ENCODE measurements at places on chromosomes 7 and 10.

GRCh38 chr10:21634599-21635365, 100.8 kb downstream of the MLLT10 start:
- DNase-seq, result no peak

DNA sequence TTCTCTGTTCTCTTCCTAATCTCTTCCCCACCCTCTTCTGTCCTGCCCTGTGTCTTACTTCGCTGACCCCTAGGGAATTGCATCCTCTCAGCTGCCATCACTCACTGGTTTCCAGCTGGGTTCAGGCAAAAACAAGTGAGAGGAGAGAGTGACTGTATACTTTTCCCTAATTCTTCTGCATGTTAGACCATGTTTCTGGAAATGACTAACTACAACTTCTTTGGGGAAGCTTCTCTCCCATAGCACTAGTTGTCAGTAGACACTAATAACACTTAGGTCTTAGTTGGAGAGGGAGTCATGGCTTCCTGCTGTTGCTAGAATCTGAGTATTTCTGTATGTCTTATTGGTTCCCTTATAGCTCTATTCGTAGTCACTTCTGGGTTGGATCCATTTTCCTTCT, 299.0 kb upstream of the FZD1 start:
- DNase-seq, result no peak

- no peak for DNase-seq
These were observed 126.7 kb downstream of the DKK1 start for GRCh38 chr10:52440612-52441285.

DNA sequence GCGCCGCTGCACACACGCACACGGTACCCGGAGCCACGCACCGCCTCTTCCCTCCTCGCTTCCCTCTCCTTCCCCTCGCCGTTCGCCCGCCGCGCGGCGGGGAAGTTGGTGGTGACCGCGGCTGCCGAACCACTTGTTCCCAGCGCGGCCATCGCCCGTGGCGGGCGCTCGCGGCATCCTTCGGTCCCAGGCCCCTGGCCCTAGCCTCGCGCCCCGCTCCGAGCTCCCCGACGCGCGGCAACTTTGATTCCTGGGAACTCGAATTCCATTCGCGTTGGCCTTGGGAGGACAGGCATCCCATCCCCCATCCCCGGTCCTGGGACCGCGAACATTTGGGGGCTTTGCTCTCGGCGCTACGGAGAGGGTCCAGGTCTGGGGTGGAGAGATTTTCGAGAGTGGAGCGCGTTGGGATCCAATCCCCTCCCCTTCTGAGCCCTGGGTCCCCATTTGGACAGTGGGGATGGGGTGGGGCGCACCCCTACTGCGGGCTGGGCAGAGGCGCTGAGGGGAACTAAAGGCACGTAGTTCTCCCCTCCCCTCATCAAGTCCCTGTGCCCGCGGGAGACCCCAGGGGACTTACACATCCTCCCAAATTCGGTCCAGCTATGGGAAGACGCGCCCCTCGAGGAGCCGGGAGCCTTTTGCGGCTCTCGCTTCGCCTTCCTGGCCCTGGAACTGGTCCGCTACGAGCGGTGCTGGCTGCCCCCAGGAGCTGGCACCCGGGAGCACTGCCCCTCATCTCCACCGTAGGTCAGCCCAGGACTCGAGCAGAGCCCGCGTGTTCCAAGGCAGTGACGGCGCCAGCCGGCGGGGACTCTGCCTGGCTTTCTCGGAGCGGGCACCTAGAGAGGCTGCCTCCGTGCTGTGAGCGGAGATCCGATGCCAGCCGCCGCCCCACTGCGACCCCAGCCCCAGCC, 834 bp downstream of the CDH23 start:
- no peak for DNase-seq

DNA sequence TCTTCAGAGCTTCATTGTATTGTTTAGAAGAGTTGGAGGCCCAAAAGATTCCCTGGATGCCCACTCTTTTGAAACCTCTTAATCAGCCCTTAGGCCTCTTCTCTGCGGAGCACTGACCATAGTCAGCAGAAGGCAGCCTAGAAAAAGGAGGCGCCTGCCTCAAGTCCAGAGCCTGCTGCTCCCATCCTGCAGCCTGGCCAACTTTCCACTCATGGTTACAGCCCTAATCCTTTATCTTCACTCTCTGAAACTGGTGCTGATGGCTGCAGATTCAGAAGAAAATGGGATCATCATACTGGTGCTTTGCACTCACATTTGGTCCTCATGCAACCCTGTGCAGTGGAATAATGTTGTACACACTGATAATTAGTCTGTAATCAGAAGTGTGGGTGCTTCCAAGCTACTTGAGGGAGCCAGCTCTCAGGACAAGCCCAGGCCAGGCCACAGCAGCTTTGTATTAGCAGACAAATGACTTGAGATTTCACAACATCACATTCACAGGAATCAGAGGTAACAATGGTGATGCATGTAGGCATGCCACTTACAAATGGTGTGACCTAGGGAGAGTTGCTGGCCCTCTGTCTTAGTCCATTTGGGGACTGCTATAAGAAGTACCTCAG, 272.9 kb downstream of the GALNT17 start:
- DNase-seq, result no peak

DNA sequence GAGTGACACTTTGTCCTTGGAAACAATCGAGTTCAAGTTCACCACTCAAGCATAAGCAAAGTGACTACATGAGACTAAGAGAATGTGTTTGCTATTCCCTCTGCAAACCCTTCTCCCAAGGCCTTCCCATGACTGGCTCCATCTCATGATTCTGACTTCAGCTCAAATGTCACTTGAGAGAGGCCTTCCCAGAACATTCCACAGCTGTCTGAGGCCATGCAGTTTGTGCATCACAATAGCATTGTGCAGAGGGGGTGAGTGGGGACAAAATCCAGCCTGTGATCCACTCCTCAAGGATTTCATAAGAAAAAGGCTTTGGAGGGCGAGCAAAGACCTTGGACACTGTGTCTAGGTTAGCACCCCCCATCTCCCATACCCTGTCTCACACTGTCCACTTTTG, 6.9 kb upstream of the LRMDA start:
- DNase-seq, result no peak

DNA sequence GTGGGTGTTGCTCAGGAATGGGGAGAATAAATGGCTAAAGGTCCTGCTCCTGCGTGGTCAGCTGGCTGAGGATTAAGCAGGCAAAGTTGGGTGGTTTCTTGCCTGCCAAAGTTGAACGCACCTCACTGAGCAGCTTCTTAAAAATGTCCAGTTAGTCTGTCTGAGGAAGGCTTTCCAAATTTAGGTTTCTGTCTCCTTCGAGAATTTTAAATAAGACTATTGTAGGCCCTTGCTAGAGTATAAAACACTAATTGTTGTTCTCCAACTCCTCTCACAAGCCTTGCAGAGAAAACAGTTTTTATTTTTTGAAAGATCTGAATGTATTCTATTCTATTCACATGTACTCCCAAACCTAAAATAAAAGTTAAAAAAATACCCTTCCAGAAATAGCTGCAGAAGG, 122.0 kb upstream of the LAMB4 start:
- no peak for DNase-seq

- no peak for DNase-seq
These were observed 83.2 kb upstream of the SFMBT2 start for GRCh38 chr10:7493996-7494395.
